Small intestine (tissue), 16 donors: ENCODE measurements at places on chromosomes 11 and 22. TPM values are rescaled to one million over a fixed set of nuclear protein-coding genes. Genes with fewer than 3 reads are reported as not detected.

DNA sequence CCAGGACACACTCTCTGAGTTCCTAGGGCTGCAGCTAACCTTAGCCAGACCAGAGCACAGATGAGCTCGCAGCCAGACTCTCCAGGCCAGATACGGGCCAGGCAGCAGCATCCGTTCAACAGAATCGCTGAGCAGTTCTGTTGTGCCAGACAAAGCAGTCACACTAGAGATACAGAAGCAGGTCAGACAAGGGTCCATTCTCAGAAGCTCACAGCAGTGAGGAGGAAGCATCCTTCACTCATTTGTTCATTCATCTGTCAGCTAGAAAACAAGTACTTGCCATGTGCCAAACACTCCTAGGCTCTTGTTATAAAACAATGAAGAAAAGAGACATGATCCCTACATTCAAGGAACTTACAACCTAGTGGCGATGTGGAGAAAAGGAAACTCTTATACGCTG, 2.6 kb downstream of the LMO2 start:
- DNase-seq: no peak
- H3K27me3 ChIP-seq: peaks cover 2% of the 10 kb centered on the region
- H3K4me3 ChIP-seq: no peak overlapping the region

DNA sequence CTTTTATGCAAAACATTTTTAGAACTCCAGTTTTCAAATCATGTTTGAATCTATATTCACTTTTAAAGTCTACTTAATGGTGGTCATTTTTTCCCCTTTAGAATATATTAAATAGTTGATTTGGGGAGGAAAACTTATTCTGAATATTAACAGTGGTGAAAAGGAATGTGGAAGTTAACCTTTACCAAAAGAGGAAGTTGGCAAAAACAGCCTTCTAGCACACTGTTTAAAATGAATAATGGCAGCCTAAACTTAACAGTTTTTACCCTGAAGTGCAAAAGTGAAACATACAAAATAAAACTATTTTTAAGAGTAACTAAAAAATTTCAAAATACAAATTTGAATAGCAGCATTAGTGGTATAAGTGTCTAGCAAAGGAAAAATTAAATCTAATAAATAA, 86.4 kb downstream of the GRK3 start:
- no peaks in the 10 kb centered on the region for H3K27me3 ChIP-seq
- H3K27ac ChIP-seq: no peak overlapping the region
- H3K4me1 ChIP-seq: no peaks in the 10 kb centered on the region
- H3K4me3 ChIP-seq: no peak overlapping the region
- DNase-seq: no peak

DNA sequence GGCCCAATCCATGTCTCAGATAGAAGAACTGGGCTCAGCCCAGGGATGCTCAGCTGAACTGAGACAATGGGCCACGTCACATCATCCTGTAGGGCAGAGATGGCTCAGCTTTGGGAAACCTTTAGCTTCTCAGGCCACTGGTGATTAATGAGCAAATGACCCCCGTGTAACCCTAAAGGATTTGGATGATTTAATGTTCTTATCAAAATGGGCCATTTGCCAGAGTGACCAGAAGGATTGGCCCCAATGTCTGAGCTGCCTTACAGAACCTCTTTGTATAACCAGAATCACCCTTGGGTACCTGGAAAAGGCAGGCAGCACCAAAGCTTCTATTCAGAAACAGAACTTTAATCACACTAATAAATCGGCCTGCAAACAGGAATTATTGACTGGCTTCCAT, 73.7 kb downstream of the ABTB2 start:
- peaks cover 2% of the 10 kb centered on the region for H3K27me3 ChIP-seq
- DNase-seq: no peak
- H3K4me1 ChIP-seq: no peaks in the 10 kb centered on the region
- H3K36me3 ChIP-seq: no peaks in the 10 kb centered on the region
- no peak overlapping the region for H3K4me3 ChIP-seq

DNA sequence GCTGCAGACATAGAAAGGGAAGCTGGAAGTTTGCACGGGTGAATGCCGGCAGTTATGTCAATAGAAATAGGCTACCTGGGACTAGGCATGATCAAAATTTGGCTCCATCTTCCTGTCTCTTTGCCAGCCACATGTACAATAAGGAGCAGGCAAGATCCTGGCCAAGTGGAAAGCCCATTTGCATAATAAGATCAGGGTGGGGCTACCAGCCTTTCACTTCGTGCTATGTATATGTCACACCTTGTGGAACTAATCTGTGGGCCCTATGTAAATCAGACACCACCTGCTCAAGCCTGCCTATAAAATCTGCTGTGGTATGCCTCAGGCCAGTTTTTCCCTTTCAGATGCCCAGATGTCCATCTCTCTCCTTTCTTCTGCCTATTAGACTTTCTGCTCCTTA, 79.3 kb upstream of the DRD2 start:
- DNase-seq: no peak
- H3K4me1 ChIP-seq: peaks cover 2% of the 10 kb centered on the region
- H3K27ac ChIP-seq: no peak overlapping the region

GRCh38 chr11:65786008-65786785, 666 bp upstream of the OVOL1 start:
- H3K27me3 ChIP-seq: no peaks in the 10 kb centered on the region
- DNase-seq: no peak
- H3K4me1 ChIP-seq: peaks cover 4% of the 10 kb centered on the region
- peak overlapping the region; percentile 36 for H3K4me3 ChIP-seq

GRCh38 chr22:47850644-47851151, 1088.2 kb downstream of the TBC1D22A start:
- no peak for DNase-seq
- H3K27me3 ChIP-seq: no peaks in the 10 kb centered on the region
- no peak overlapping the region for H3K4me3 ChIP-seq
- H3K4me1 ChIP-seq: no peaks in the 10 kb centered on the region
- H3K27ac ChIP-seq: no peak overlapping the region

GRCh38 chr11:67020949-67021348, 2.0 kb upstream of the SYT12 start:
- H3K4me3 ChIP-seq: no peak overlapping the region
- no peak overlapping the region for H3K27ac ChIP-seq
- no peak for DNase-seq
- peaks cover 6% of the 10 kb centered on the region for H3K4me1 ChIP-seq

- no peaks in the 10 kb centered on the region for H3K27me3 ChIP-seq
- H3K36me3 ChIP-seq: peaks cover 9% of the 10 kb centered on the region
- H3K4me1 ChIP-seq: peaks cover 6% of the 10 kb centered on the region
- no peak overlapping the region for H3K4me3 ChIP-seq
Measured at GRCh38 chr11:94144216-94144615, 15.6 kb downstream of the PANX1 start.

DNA sequence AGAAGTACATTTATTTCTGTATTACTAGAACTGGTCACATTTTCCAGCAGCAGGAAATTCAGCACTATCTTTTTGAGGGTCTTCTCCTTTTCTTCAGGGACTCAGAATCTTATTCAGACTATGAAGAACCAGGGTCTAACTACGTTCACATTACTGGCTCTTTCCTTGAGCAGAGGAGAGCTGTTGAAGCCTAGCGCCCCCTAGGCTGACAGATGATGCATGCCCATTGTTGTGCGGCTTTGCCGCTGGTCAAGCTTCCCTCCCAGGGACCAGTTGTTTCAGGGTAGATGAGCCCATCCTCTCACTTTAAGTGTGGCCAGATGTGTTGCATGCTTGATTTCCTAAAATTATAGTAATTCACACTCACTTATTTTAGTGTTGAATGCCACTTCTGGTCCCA, 168.2 kb upstream of the PDGFD start:
- no peak overlapping the region for H3K27ac ChIP-seq
- H3K4me3 ChIP-seq: no peak overlapping the region
- H3K4me1 ChIP-seq: no peaks in the 10 kb centered on the region
- no peaks in the 10 kb centered on the region for H3K27me3 ChIP-seq
- no peaks in the 10 kb centered on the region for H3K36me3 ChIP-seq

- H3K4me1 ChIP-seq: no peaks in the 10 kb centered on the region
- peaks cover 11% of the 10 kb centered on the region for H3K36me3 ChIP-seq
- no peak for DNase-seq
- peak overlapping the region; percentile 73 for H3K27ac ChIP-seq
- no peaks in the 10 kb centered on the region for H3K27me3 ChIP-seq
Measured at GRCh38 chr22:41500303-41500702, 31.4 kb downstream of the ACO2 start.

- peaks cover 53% of the 10 kb centered on the region for H3K36me3 ChIP-seq
- DNase-seq: no peak
- H3K27ac ChIP-seq: peak overlapping the region; percentile 86
- H3K4me1 ChIP-seq: peaks cover 8% of the 10 kb centered on the region
- H3K4me3 ChIP-seq: no peak overlapping the region
Measured at GRCh38 chr11:8719721-8720120, 37.1 kb downstream of the RPL27A start.

DNA sequence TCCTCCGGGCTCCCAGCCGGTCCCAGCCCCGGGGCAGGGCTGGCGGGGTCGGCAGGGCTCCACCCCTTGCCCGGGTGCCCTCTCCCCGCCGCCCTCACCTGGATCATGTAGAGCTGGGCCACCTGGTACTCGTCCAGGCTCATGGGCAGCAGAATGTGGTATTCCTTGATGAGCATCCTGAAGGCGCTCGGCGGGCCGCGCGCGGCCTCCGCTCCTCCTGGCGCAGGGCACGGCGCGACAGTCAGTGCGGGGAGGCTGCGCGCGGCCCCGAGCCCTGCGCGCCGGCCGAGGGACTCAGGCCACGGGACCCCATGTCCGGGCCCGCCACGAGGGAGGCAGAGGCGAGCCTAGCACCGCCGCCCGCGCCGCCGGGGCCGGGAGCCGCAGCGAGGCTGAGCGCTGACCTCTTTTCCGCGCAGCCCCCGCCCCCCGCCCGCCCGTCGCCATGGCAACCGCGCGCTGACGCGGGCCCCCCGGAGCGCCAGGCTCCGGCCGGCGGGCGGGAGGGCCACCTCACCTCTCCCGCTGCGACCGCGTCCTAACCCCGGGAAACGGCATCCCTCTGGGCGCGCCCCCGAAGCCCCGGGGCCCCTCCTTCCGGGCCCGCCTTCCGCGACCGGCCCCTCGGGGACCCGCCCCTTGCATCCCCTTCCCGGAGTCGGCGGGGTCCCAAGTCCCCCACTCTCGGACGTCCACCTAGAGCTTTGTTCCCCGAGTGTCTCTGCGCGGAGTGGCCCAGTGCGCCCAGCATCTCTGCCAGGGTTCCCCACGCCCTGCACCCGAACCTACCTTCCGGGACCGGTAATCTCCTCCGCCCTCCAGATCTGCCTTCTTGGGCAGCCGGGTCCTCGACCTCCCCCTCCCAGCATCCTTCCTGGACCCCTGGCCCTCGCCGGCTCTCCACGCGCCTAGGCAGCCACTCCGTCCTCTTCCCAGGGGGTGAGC, 886 bp downstream of the PITPNM1 start:
- no peaks in the 10 kb centered on the region for H3K4me1 ChIP-seq
- no peaks in the 10 kb centered on the region for H3K27me3 ChIP-seq
- peaks cover 55% of the 10 kb centered on the region for H3K36me3 ChIP-seq

DNA sequence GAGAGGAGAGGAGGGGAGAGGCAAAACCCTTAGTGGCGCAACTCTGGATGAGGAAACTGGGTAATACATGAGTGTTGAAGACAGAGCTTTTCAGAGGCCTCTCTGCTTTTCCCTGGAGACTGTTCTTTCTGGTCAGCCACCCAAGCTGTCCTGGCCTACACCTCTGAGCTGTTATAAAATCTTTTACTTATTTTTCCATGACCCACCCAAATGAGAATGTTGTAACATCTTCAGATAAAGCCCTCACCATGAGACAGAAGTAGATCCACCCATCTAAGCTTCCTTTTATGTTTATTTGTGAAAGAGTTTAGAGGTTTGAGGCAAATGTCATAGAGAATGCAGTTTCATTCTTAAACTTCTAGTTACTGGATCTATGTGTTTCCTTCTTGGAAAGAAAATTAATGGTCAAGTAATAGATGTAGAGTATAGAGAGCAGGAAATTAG, 20.3 kb upstream of the APLP2 start:
- no peak for DNase-seq
- no peak overlapping the region for H3K4me3 ChIP-seq
- H3K27me3 ChIP-seq: no peaks in the 10 kb centered on the region
- H3K27ac ChIP-seq: no peak overlapping the region
- no peaks in the 10 kb centered on the region for H3K4me1 ChIP-seq

GRCh38 chr11:16596231-16596630, 142.2 kb upstream of the C11orf58 start:
- H3K4me3 ChIP-seq: no peak overlapping the region
- H3K36me3 ChIP-seq: no peaks in the 10 kb centered on the region
- no peaks in the 10 kb centered on the region for H3K4me1 ChIP-seq
- H3K27ac ChIP-seq: no peak overlapping the region
- DNase-seq: no peak

DNA sequence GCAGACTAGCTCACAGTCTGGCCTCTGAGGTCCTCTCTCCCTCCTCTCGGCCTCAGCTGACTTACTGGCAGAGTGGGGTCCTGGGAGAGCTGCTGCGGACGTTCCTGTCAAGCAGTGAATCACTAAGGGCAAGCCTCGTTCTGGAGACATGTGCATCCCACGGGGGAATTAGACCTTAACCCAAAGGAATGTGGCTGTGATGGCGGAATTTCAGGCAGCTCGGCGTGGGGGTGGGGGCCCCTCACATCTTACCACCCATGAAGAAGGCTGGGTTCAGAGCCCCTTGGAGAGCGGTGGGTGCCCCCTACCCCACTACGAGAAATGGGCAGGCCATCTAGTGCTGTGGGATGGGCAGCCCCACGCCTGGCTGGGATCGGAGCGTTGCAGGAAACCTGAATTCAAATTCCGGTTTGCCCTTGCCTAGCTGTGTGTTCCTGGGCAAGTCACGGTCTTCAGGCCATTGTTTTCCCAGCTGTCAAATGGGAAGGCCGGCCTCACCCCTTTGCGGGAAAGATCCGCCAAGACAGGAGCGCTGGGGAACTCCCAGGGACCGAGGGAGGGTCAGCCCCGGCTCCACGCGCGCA, 554 bp downstream of the LRRC32 start:
- H3K27me3 ChIP-seq: peaks cover 31% of the 10 kb centered on the region
- H3K4me3 ChIP-seq: peak overlapping the region; percentile 38
- no peaks in the 10 kb centered on the region for H3K36me3 ChIP-seq
- DNase-seq: no peak
- peaks cover 5% of the 10 kb centered on the region for H3K4me1 ChIP-seq

Gene TRPM5
- polyA plus RNA-seq: 2.6 TPM

Gene CFAP300
- 2.5 TPM for polyA plus RNA-seq

Gene MMP12
- 0.81 TPM for polyA plus RNA-seq

Gene PKDREJ
- 0.27 TPM for polyA plus RNA-seq

Gene PNPLA3
- 0.53 TPM for polyA plus RNA-seq

Gene MGAT3
- 21.6 TPM for polyA plus RNA-seq

Gene SCGB1C1
- not detected for polyA plus RNA-seq

Gene SCUBE2
- not detected for polyA plus RNA-seq
